Activated naive CD4-positive, alpha-beta T cell treated with anti-CD3 and anti-CD28 coated beads, Interleukin-2, amount 50 U/mL, for 72 hours (primary cell): ENCODE measurements at places on chromosomes 7 and 10. TPM values are rescaled to one million over a fixed set of nuclear protein-coding genes. Genes with fewer than 3 reads are reported as not detected.

DNA sequence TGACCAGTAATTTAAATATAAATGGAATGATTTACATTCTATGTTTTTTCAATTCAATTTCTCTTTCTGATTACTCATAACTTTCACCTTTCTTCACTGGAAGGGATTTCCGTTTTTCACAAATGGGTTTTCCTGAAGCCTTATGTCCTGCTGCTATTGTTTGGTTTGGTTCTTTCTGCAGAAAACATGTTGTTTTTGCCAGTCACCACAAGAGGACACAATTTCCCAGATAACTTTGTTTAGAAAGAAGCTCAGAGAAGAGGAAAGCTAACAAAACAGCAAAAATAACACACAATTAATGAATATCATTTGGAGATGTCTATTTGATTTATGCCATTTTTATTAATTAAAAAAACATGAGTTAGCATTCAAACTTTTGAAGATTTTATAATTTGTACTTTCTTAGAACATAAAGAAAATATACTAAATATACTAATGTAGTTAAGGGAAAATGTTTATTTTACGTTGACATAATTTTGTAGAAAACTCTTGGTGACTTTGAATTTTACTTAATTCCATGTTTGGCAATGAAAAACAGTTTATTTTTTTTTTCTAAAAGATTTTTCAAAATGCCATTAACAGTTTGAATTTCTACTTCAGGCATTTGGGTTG, 4.6 kb upstream of the TWIST1 start:
- DNase-seq = no peak

GRCh38 chr7:154178895-154179294, 126.7 kb downstream of the DPP6 start:
- DNase-seq = no peak

- peak; percentile 70 for DNase-seq
Observed at GRCh38 chr7:51123322-51124019, 193.1 kb downstream of the COBL start.

DNA sequence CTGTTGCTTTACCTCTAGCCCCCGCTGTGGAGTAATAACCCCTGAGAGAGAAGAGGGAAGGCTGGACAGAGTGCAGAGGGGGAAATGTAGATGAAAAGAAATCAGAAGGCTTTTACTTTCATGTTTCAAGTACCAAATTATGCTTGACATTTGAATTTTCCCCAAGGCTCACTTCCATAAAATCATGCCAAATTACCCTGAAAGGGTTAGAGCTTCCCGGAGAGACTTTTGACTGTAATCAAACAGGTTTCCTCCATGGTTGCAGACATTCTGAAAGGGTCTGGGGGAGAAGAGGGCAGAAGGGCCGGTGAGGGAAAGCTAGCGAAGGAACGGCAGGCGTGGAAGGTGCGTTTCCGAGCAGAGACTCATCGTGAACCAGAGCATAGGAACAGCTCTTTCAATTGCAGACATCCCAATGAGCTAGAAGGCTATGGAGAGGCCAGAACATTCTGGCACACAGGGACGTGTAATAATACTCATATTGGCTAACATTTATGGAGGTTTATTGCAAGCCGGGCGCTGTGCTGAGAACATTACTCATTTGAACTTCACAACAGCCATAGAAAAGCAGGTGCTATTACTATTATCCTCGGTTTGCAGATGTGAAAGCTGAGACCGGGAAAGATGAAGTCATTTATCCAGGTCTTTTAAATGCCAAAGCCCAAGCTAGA, 620.8 kb upstream of the AUTS2 start:
- DNase-seq = no peak

- DNase-seq = no peak
Observed at GRCh38 chr10:13808556-13809391, 222.0 kb downstream of the PRPF18 start.

DNA sequence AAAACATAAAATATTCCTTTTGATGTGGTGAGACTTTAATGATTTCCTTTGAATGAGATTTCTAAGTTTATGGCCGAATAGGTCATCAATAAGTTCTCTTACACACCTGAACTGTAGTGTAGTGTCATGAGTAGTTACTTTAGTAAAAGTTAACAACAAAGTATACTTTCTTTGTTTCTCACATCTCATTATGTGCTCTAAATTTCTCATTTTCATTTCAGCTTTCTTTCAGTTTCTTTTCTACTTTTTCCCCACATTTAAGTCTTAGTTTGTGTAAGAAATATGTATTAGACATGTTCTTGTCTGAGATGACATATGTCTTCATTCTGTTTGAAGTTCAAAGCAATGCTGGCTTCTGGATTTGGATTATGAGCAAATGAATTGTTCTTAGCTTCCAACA, 348.1 kb downstream of the ANKRD7 start:
- no peak for DNase-seq

- no peak for DNase-seq
Observed at GRCh38 chr10:115976342-115976741, 296.7 kb downstream of the GFRA1 start.

DNA sequence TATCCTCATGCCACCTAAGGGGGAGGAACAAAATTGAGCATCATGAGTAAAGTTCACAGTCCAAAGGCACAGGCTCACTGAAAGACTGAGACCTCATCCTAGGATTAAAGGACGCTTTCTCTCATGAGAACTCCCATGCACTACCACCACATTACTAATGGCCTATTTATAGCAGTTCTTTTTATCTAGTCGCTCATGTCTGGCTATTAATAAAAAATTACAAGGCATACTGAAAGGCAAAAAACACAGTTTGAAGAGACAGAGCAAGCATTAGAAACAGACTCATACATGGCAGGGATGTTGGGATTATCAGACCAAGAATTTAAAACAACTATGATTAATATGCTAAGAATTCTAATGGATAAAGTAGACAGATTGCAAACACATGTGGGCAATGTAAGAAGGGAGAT, 46.0 kb upstream of the CDK13 start:
- no peak for DNase-seq

- DNase-seq = no peak
Observed at GRCh38 chr10:31620226-31621151, 301.5 kb downstream of the ZEB1 start.

- DNase-seq = no peak
Observed at GRCh38 chr10:49752584-49752983, 9.5 kb downstream of the OGDHL start.

- DNase-seq = no peak
Observed at GRCh38 chr7:75631711-75632110, 107.0 kb downstream of the HIP1 start.

DNA sequence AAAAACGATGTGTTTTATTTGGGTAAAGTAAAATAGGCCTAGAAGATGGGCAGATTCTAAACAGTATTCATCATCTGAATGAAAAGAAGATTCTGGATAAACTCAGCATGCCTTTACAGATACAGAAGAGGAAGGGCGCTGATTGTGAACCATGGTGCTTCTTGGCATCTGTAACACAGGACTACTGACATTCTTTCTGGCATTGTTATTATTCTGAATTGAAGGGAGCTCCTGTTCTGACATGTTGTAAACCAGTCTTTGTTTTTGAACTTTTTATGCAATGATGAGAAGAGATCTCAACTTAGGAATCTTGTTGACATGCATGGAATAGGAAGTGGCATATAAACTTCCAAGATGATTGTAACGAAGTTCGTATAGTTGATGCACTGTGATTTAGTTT, 13.5 kb downstream of the RPA3 start:
- no peak for DNase-seq

GRCh38 chr7:158279539-158280447, 307.8 kb downstream of the PTPRN2 start:
- DNase-seq = no peak

GRCh38 chr7:6650086-6650485, 13.0 kb downstream of the ZNF316 start:
- DNase-seq = no peak

- DNase-seq = no peak
Observed at GRCh38 chr7:115864082-115864481, 166.5 kb downstream of the TFEC start.

- DNase-seq = no peak
Observed at GRCh38 chr10:48450233-48450740, 143.8 kb downstream of the MAPK8 start.

DNA sequence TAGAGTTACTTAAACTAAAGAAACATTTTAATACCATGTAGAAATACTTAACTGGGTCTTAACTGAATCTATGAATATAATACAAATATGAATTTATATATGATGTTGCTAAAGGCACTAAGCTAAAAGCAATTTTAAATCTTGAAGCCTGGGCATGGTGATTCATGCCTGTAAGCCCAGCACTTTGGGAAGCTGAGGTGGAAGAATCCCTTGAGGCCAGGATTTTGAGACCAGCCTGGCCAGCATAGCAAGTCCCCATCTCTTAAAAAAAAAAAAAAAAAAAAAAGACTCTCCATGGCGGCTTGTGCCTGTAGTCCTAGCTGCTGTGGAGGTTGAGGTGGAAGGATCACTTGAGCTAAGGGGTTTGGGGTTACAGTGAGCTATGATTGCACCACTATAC, 95.3 kb downstream of the CCSER2 start:
- DNase-seq = no peak

GRCh38 chr10:63758080-63758479, 236.9 kb downstream of the REEP3 start:
- DNase-seq = no peak

DNA sequence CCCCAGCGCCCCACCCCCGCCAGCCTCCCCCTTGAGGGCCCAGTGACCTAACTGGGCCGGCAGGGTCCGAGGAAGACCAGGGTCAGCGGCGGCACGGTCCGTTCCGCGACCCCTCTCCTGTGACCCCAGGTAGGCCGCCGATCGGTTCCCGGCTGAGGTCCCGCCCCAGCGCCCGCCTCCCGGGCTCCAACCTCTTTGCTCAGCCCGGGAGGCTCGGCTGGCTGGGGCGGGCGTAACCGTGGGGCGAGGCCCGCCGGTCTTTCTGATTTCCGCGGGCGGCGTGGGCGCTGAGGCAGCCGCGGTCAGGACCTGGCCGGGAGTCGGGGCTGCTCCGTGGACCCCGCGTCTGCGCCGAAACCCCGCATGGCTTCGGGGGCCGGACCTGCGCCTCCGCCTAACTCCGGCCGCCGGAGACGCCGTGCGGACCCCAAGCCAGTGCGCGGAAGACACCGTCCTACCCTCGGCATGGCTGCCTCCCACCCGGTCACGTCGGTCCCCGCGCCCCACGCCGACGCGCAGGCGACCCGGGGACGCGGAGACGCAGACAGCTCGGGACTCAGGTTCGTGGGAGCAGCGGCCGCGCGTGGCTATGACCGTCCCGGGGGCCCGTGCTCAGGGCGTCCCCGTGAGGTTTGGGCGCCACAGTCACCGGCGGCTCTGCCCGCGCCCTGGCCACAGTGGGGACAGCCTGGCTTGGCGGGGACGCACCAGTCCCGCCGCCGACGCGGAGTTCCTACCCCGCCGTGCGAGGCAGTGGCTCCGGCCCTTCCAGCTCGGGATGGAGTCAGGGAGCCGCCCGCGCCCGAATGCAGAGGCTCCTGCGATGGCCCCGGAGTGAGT, 1.0 kb upstream of the VENTX start:
- DNase-seq = no peak

The SPDYE16 gene
- total RNA-seq = 0.10 TPM

The TMEM176A gene
- total RNA-seq = not detected

The AKR1C8 gene
- total RNA-seq = not detected

The HOXA5 gene
- not detected for total RNA-seq

The C10orf143 gene
- total RNA-seq = 0.43 TPM

The HABP2 gene
- not detected for total RNA-seq

The ABCB1 gene
- 5.1 TPM for total RNA-seq

The NUTM2D gene
- 1.4 TPM for total RNA-seq

The H2BK1 gene
- 1.2 TPM for total RNA-seq
